DMS153 (cell line): ENCODE measurements at places on chromosomes 13 and 19.

GRCh38 chr13:32311188-32311897 is 3.8 kb downstream of the ZAR1L start:
- DNase-seq: no peak

- no peak for DNase-seq
These were observed 16.8 kb downstream of the CEBPG start for GRCh38 chr19:33390101-33390907.

DNA sequence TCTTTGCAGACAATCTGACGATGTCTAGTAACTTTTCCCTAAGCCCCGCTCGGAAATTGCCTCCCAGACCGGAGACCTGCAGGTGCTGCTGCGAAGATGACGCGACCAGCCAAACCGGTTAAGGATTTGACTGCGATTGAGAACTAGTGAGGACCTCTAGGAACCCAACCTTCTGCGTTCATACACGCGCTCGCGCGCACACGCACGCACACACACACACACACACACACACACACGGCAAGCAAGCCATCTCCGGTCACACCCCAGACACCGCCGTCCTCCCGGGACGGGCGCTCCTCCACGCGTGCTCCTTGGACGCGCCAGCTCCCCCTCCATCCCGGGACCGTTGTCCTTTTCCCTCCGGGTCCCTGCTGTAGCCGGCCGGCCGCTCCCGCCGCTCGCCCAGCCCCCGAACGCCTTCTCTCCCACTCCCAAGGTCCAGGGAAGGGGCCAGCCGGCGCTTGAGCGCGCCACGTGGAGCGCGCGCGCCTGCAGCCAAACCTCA is 1.2 kb downstream of the TBC1D4 start:
- DNase-seq: peak; percentile 69

- no peak for DNase-seq
These were observed 260.9 kb downstream of the COG6 start for GRCh38 chr13:39916330-39916729.

DNA sequence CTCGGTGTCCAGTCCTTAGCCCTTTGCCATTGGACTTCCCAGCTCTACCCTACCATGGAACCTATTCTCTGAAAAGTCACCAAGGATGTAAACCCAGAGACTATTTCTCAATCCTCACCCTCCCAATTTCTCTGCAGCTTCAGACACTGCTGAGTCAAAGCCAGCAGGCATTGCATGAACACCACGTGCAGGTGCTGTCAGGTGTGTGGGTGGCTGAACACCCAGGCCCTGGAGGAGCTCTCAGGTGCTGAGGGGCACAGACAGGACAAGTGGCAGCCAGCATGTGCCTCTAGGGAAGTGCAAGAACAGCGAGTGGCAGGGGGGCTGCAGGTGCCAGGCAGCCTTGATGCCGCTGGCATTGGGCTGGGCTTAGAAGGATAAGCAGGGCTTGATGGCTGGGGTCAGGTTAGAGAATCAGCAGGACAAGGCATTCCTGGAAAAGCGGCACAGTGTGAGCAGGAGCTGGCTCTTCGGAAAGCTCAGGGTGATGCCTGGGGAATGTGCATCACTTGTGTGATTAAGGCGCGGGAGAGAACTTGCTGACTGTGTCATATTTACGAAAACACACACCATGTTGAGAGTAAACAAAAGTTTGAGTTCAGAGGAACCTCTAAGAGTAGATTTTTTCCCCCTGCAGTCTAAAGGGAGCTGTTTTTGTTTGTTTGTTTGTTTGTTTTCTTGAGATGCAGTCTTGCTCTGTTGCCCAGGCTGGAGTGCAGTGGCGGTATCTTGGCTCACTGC is 83.8 kb downstream of the LNX2 start:
- no peak for DNase-seq

DNA sequence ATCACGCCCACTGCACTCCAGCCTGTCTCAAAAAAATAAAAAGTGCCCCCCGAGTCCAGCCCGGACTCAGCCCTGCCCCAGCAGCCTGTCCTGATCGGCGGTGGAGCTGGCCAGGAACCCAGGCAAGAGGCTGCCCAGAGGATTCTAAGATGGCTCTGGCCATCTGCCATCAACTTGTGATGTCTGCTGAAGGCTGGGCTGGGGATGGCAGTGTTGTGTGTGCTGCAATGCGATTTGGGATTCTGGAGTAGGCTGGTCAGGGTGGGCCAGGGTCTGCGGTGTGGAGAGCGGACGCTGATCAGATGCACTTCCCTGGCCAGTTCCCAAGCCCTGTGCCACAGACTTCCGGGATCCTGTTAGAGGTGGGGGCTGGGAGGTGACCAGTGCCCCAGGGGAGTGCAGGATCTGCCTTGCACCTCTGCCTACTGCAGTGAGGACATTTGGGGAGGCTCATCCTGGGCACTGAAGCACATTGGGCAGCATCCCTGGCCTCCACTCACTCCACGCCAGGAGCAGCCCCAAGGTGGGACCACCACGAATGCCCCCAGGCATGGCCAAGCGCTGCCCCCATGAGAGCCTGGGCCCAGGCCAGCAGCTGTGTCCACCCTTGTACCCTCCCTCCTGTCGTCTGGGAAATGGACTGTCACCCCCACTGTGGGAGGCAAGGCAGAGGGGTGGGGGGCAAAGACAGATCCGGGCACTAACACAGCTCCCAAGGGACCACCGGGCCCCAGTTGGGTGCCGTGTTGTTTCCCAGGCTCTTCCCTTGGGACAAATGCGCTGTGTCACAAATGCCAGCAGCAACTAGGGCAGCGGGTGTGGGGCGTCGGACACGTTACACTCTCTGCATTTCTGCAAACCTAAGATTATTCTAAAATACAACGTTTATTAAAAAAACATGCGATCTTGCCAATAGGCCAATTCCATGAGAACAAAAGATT is 3.4 kb upstream of the TBXA2R start:
- no peak for DNase-seq

DNA sequence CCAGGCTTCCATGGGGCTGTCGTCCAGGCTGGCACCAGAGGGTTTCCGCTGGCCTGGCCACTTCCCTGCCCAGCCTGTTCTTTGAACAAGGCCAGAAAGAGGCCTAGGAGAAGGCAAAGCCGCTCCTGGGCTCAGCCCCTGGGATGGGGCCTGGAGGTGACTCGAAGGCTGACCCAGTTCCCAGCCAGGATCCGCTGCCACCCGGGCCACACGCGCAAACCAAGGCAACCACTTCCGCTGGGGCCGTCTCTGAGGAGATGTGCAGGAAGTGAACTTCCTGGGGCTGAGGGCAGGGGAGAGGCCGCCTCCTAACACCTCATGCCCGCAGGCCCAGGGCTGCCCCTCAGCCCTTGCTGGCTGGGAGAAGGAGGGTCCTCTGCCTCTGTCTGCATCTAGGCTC is 15.2 kb downstream of the PLEKHF1 start:
- DNase-seq: no peak

- peak; percentile 32 for DNase-seq
These were observed 811 bp downstream of the ARMC6 start for GRCh38 chr19:19034204-19034624.

- DNase-seq: no peak
These were observed 15.9 kb upstream of the RANBP3 start for GRCh38 chr19:5993648-5994358.

- peak; percentile 27 for DNase-seq
These were observed 312.5 kb downstream of the DCLK1 start for GRCh38 chr13:35818633-35819067.

- DNase-seq: no peak
These were observed 424.4 kb downstream of the FGF14 start for GRCh38 chr13:101977475-101977874.

DNA sequence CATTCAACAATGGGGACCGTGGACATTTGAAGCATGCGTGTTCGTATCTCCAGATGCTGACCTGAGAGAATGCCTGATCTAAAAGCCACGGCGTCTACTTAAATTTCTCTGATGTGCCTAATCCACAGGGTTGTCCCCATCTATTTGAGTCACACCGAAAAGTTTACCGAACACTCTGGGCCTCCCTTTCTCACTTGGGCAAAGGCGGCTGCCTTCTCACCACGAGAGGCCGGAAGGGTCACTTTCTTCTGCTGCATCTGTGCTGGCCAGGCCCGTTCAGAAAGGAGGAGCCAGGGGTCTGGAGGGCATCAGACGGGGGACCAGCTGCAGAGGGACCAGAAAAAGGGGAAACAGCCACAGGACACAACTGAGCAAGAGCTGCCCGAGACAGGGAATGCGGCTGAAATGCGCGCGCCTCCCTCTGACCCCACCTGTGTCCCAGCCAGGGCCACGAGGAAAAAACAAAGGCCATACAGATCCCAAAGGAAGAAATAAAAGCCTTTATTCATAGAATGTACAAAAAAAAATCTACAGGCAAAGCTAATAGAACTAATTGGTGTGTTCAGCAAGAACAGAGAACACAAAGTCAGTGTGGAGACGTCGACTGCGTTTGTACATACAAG is 71.3 kb upstream of the C13orf46 start:
- no peak for DNase-seq

GRCh38 chr13:110005563-110005962 is 219.2 kb upstream of the IRS2 start:
- DNase-seq: no peak

GRCh38 chr19:16380943-16381755 is 56.5 kb downstream of the KLF2 start:
- no peak for DNase-seq

GRCh38 chr13:21124852-21125251 is 51.5 kb downstream of the SKA3 start:
- DNase-seq: peak; percentile 81

- no peak for DNase-seq
These were observed 42.6 kb downstream of the ZNF527 start for GRCh38 chr19:37413313-37414084.

- DNase-seq: no peak
These were observed 74.8 kb upstream of the ZNF835 start for GRCh38 chr19:56746367-56746766.

- no peak for DNase-seq
These were observed 19.3 kb downstream of the TMED1 start for GRCh38 chr19:10816691-10817090.

DNA sequence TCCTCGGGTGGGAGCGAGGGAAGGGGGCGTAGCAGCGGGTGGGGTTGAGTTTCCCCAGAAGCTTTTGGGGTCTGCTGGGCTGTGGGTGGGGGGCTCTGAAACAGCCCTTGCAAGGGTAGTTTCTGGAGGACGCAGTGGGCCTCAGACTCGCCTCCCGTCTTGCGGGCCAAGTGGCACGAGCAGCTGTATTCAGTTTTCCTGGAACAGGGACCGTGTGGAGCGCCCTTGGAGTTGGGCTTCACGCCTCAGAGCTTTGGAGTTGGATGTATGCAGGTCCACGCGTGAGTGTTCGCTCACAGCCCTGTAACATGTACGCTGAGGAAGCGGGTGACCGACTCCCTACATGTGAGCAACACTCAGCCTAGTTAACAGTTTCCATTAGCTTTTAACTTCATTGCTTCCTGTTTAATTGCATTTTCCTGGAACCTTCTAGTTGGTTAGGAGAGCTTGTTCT is 603 bp downstream of the TM9SF2 start:
- DNase-seq: no peak

- no peak for DNase-seq
These were observed 6.8 kb downstream of the ZNF134 start for GRCh38 chr19:57620673-57621348.
